ENCODE measurements at places on chromosomes 13 and 19.

GRCh38 chr19:13984875-13985741, 21.0 kb downstream of the RFX1 start:
- no peak for DNase-seq

GRCh38 chr13:28568286-28568685, 73.4 kb upstream of the FLT1 start:
- peak; percentile 67 for DNase-seq

DNA sequence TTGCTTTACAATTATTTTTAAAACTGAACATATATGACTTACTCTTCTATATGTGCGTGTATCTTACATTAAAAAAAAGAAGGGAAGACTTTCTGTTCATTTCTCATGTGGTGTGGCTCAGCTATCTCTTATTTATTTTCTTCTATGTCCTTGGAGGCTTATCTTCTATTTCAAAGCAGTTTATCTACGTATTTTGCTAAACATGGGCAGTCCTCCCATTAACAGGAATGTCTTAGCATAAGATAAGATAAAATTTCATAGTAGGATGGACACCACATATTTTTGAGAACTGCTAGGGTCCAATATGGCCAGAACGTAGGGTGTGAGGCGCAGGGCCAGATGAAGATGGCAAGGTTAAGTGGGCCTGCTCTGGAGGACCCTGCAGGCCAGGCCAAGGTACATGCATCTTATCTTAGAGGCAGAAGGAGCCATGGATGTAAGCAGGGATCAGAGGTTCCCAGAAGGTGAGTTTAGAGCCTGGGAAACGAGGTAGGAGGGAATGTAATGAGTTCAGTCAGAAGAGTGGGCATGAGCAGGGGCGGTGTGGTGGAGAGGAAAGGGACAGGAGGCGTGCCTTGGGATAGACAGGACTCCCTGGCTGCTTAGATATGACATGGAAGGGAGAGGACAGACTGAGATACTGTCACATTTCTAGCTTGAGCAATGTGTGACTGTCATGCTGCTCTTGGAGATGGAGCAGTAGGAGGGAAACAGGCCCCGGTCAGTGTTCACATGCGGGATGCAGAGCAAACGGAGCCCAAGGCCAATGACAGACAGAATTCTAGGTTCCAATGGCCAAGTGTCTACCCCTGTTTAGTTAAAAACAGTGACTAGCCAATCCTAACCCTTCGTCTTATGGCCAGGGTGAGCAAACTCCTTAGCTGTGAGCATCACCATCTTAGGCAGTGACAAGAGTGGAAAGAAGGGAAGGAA, 68.6 kb upstream of the MEDAG start:
- no peak for DNase-seq

DNA sequence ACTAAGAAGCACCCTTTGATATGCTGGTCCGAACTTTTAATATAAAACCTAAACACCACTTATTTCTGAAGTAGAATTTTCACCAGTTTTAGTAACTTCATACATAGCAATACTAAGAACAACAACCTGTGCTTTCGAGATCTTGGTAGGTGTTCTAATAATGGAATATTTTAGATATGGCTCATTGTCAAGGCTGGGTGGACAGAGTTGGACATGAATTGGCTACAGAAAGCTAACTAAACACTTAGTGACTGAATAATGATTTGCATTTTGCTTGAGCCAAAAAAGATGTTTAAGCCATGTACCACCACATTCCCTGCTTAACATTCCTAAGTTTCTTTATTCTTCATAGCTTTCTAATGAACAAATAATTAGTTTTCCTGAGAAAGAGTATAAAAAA, 344.3 kb upstream of the SGCG start:
- DNase-seq = no peak

- no peak for DNase-seq
These were observed 13.7 kb downstream of the EIF3K start for GRCh38 chr19:38632476-38633213.

DNA sequence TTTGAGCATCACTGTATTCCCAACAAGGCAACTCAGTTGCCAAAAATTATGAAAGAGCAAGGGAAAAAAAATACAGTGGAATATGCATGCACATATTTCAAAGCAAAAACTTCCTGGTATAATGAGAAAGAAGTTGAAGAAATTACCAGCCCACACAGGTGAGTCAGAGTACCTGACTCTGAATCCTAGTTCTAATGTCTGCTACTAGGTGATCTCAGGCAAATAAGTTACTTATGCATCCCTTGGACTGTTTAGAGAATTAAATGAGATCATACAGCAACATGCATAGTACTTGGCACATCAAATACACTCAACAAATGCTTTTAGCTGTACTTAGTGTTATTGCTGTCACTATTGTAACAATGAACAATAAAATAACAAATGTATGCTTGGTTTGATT, 144.9 kb downstream of the MIPEP start:
- no peak for DNase-seq

- DNase-seq = peak; percentile 90
These were observed 9.8 kb downstream of the FZR1 start for GRCh38 chr19:3515891-3516422.

GRCh38 chr19:53868091-53868891, 608 bp downstream of the MYADM start:
- no peak for DNase-seq

DNA sequence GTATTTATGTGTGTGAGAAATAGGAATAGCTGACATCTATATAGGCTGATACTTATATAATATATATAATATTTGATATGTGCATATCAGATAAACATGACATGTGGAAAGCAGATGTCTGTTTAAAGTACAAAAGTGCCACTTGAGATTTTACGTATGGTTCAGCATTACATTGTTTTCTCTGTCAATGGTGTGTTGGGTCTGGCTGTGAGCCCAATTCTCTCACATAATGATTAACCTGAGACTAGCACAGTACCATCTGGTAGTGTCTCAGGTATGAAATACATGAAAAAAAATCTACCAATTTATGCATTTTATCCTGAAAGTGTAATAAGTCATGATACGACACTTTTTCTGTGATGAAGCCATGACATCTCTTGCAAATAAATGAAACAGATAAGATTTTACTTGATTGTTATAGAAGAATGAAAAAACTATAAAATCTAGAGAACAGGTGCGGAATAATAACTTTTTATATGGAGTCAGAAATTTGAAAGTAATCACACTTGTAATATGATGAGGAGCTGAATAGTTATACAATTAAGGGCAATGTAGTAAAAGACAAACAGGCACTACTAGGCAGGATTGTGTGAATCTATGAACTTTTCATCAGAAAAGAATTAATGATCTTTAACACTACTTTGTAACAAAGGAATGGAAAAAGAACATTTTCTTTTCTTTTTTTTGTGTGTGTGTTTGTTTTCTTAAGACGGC, 1405.0 kb downstream of the OLFM4 start:
- DNase-seq = no peak

GRCh38 chr13:28347456-28348371, 147.2 kb downstream of the FLT1 start:
- no peak for DNase-seq

DNA sequence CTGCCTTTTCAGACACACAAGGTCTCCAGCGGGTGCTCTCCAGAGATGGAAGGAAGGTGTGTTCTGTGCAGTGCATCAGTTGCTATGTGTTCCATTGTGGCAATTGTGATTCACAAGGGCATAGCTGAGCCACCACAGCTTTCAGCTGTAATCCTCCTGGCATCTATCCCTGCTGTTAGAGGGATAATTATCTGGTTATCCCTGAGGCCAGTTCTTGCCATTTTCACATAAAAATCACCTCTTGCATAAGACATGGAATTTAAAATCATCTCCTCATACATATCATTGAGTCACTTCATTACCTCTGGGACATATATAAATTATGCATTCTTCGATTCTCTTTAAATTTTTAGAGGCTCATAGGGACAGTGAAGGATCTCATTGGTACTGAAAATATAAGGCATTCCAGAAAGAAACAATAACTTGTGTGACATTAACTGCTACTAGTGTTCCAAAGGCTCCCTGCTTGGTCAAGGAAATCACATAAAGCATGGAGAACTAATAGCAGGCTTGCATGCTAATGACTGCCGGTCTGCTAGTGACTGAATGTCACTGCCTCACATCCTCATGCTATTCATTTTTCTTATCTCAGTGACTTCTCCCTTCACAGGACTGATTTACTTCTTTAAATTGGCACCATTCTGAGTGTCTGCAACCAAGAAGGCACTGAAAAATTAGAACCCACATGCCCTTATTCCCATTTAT, 214.0 kb downstream of the ENOX1 start:
- DNase-seq = no peak

- no peak for DNase-seq
These were observed 763.5 kb upstream of the GPC6 start for GRCh38 chr13:92463134-92463533.

- DNase-seq = no peak
These were observed 65.4 kb upstream of the ZNF91 start for GRCh38 chr19:23460656-23461055.

- DNase-seq = no peak
These were observed 32.9 kb downstream of the CCDC122 start for GRCh38 chr13:43846496-43847158.

GRCh38 chr13:107266657-107267056, 698.7 kb upstream of the ARGLU1 start:
- DNase-seq = no peak

- no peak for DNase-seq
These were observed 5.2 kb downstream of the DKKL1 start for GRCh38 chr19:49368711-49369358.

GRCh38 chr13:108618233-108618632, 11.2 kb upstream of the MYO16 start:
- no peak for DNase-seq

DNA sequence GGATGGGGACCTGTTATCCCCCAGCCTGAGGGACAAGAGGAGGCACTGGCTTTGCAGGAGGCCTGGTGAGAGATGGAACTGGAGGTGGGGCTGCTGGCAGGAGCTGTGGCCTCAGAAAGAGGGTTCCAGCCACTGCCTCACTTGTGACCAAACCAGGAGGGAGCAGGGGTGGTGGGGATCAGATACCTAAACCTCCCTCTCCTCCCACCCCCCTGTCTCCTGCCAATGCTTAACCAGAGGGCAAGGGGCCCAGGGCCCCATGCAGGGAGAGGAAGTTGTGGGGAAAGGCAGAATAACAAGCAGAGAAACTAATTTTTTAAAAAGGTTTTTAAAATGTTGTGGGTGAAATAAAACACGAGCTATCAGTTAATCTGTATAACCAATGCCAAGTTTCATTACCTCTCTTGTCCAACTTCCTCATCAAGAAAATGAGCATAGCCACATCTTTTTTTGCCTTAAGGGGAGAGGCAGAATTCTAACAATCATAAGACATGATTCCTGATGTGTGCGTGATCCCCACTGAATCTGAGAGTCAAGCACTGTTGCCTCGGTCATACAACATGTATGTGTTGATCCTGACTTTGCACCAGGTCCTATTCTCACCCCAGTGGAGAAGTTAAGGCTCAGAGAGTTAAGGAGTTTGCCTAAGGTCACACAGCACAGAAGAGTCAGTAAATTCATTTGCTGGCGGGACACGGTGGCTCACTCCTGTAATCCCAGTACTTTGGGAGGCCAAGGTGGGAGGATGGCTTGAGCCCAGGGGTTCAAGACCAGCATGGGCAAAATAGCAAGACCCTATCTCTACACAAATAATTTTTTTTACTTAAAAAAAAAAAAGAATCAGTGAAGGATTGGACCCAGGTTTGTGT, 12.9 kb downstream of the FXYD5 start:
- DNase-seq = no peak

- DNase-seq = no peak
These were observed 4.1 kb downstream of the ZNF420 start for GRCh38 chr19:37082307-37082706.

- DNase-seq = no peak
These were observed 1.8 kb upstream of the DIAPH3 start for GRCh38 chr13:60165391-60166099.

DNA sequence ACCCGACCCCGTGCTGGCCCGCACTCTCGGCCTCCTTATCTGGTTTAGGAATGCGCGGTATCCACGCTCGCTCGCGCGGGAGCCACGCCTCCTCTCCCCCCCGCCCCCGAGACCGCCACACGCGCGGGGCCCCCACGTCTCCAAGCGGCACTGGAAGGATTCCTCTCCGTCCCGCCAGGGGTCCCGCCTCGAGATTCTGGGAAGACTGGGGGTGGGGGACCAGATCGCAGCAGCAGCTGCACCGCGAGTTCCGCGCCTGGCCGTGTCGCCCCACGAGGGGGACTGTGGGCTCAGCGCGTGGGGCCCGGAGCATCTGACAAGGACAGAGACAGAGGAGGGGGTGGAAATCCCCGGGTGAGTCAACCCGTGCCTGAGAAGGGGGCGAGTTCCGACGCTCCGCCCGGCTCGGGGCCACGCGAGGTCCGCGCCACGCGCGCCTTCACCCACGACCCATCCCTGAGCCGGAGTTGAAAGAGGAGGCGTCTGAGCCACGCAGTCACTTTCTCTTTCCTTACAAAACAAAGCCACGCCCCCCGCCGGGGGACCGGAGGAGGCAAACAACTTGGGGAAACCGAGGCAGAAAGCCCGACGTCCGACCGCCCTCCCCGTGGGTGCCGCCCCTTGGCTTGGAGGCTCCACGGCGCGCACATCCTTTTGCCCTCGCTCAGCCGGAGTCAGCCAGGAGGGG, 814 bp downstream of the S1PR2 start:
- DNase-seq = no peak

GRCh38 chr19:1227304-1228054, 10.3 kb downstream of the CBARP start:
- DNase-seq = no peak

GRCh38 chr13:27403203-27403678, 21.2 kb upstream of the GTF3A start:
- no peak for DNase-seq

- no peak for DNase-seq
These were observed 3.8 kb downstream of the ZC3H4 start for GRCh38 chr19:47109541-47110375.

- no peak for DNase-seq
These were observed 4.7 kb downstream of the LENG1 start for GRCh38 chr19:54154603-54155345.

GRCh38 chr13:50152224-50152623, 137.0 kb downstream of the KCNRG start:
- no peak for DNase-seq

DNA sequence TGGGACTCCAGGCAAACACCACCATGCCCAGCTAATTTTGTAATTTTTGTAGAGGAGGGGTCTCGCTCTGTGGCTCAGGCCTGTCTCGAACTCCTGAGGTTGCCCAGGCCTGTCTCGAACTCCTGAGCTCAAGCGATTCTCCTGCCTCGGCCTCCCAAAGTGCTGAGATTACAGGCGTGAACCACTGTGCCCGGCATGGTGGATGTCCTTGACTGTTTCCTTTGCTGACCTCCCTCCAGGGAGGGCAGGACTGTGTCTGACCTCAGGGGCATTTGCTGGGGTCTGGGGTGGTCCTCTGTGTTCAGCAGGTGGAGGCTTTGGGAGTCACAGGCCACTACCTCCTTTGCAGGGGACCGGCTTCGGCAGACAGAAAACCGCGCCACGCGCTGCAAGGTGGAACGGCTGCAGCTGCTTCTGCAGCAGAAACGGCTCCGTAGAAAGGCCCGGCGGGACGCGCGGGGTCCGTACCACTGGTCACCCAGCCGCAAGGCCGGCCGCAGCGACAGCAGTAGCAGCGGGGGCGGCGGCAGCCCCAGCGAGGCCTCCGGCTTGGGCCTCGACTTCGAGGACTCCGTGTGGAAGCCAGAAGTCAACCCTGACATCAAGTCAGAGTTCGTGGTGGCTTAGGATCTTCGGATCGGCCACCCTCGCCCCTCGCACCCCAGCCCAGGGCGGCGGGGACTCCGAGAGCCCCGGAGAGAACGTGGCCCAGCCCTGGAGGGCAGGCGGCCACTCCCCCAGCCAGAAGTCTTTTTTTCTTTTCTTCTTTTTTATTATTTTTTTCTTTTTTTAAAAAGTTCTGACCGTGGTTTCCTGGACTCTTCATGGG, 8.5 kb downstream of the MIDN start:
- no peak for DNase-seq

- no peak for DNase-seq
These were observed 2.2 kb upstream of the RINL start for GRCh38 chr19:38880076-38880881.
